ENCODE measurements at places on chromosomes 4 and X.

DNA sequence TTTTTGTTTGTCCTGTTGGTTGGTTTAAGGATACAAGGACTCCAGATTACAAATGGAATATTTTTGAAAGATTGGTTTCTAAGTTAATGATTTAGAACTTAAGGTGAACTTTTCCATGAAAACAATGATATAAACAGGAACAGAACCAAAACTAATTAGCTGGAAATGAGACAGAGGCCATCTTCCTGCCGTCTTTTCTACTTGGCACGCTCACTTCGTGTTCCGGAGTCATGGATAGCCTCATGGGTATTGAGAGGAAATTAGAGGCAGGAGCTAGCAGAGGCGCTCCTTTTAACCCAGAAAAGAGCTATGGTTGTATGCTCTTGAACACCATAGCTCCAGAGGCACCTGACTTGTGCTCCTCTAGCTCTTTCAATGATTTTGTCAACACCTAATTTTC, 2.4 kb downstream of the FAM241A start:
- peak; percentile 18 for DNase-seq

DNA sequence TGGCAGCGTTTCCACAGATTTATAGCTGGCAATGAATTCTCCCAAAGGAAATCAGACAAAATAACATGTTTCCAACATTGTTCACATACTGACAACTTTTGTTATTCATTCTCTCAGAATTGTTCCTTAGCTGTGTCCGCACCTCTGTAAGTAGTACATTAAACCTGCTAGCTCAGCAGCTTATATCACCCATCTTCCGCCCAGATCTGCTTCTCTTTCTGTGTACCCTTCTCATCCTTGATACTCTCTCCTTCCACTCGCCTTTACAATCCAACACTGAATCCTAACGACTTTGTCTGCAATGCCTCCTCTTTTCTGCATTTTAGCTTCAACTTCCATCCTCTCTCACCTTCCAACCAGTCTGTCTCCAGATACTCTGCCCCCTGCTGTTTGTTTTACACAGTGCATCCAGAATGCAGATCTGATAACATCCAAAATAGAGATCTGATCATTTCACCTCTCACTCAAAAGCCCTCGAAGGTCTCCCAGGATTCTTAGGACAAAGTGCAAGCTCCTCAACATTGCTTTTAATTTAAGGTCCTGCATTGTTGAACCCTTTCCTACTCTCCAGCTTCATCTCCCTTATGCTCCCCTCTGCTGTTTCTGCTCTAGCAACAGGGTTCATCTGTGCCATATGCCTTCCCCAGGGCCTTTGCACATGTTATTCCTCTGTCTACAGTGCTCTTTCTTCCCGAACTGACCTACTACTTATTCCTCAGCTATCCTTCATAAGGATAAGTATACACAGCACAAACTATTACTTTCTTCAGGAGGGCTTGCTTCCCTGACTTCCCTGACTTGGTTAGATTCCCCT, 67.3 kb upstream of the VBP1 start:
- peak; percentile 19 for DNase-seq

DNA sequence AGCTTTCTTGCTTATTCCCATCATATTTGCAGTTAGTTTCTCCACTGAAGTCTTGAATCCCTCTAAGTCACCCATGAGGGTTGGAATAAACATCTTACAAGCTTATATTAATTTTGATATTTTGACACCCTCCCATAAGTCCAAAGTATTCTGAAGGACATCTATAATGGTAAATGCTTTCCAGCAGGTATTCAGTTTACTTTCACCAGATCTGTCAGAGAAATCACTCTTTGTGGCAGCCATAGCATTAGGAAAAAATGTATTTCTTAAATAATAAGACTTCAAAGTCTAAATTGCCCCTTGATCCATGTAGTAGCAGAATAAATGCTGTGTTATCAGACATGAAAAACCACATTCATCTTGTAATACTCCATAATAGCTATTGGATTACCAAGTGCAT, 1371.7 kb upstream of the PABPC4L start:
- no peak for DNase-seq

- no peak for DNase-seq
Observed at GRCh38 chr4:126898815-126899214, 733.9 kb upstream of the INTU start.

DNA sequence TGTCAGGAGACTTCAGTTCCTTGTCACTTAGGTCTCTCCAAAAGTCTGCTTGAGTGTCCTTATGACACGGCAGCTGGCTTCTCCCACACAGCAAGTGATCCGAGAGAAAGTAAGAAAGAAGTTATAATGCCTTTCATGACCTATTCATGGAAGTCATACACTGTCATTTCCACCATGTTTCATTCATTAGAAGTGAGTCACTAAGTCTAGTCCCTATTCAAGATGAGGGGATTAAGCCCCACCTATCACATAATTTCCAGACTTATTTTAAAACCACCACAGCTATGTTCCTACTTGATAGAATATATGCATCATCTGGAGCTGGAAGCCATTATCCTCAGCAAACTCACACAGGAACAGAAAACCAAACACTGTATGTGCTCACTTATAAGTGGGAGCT, 25.2 kb upstream of the COL25A1 start:
- DNase-seq: no peak

DNA sequence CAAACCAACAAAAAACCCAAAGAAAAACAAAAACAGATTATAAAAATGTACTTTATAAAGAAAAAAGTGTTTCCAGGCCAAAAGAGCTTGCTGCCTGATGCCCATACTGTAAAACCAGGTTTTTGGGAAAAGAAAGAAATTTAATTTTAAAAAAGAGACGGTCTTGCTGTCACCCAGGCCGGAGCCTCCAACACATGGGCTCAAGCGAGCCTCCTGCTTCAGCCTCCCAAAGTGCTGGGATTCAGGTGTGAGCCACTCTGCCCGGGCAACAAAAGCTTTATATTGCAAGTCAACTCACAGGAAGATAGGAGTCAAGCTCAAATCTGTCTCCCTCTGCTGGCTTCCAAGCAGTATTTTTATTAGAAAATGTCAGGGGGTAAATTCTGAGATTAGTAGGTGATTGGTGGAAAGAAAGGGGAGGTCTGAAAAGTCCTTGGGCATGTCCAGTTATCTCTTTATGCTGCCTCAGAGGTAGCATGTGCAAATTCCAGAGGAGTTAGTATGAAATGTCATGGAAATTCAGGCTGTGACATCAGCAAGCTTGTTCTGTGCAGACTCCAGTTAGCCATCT, 39.4 kb downstream of the MGST2 start:
- DNase-seq: no peak

GRCh38 chr4:65635051-65635821, 35.1 kb downstream of the EPHA5 start:
- DNase-seq: no peak

DNA sequence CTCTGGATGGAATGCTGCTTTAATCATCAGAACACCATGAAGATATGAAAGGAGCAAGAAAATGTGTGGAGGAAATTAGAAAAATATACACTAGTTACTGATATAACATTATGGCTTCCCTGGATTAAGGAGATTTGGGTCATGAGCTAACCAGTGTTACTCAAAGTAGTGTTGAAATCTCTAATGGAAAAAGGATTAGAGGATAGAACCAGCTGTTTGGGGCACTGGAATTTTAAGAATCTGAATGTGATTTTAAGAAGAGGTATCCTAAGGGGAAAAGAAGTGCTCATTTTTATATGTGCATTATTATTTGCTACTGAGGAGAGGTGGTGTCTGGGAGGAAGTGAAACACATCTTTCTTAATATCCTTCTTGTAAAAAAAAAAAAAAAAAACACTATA, 164.1 kb upstream of the PPARGC1A start:
- DNase-seq: no peak

DNA sequence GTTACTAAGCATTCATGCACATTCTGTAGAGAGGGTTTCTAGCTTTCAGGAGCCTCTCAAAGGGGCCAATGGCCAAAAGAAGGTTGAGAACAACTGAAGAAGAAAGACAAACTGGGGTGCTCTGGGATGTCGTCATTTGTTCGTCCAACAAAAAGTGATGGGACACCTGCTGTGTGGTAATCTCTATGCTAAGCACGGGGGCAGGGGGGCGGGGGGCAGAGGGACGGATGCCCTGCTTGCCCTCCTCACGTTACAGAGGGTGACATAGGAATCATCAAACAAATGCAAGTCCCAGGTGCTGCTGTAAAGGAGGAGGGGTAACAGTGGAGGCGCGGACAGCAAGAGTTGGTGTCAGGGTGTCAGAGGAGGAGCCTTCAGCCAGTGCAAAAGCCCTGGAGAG, 12.8 kb upstream of the CRMP1 start:
- DNase-seq: no peak

- DNase-seq: no peak
Observed at GRCh38 chrX:24153178-24153795, 3.8 kb downstream of the ZFX start.

- peak; percentile 27 for DNase-seq
Observed at GRCh38 chr4:44446191-44446590, 2.4 kb downstream of the KCTD8 start.

- DNase-seq: peak; percentile 71
Observed at GRCh38 chr4:135338181-135338580, 1136.6 kb upstream of the PABPC4L start.

- peak; percentile 52 for DNase-seq
Observed at GRCh38 chrX:636981-637659, 6.5 kb downstream of the SHOX start.

GRCh38 chr4:184575306-184575705, 73.9 kb downstream of the CASP3 start:
- no peak for DNase-seq

DNA sequence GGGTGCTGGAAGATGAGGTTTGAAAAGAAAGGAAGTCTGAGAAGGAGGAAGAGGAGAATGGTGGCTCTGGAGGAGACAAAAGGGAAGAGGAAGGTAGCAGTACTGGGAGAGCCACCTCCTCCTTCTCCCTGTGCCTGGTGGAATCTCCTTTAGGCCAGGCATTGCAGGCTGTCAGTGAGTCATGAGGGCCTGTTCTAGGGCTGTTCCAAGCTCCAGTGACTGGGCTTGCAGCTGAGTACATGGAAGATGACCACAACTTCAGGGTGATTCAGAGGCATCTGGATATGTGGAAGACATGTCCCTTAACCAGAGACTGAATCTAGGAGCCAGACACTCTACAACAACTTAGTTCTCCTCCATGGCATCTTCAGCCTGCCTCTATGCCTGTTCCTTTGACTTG, 107.8 kb downstream of the EFNB1 start:
- no peak for DNase-seq

- DNase-seq: peak; percentile 72
Observed at GRCh38 chr4:53899586-53900270, 164.7 kb downstream of the CHIC2 start.

GRCh38 chr4:45155081-45155777, 428.9 kb upstream of the GNPDA2 start:
- no peak for DNase-seq

DNA sequence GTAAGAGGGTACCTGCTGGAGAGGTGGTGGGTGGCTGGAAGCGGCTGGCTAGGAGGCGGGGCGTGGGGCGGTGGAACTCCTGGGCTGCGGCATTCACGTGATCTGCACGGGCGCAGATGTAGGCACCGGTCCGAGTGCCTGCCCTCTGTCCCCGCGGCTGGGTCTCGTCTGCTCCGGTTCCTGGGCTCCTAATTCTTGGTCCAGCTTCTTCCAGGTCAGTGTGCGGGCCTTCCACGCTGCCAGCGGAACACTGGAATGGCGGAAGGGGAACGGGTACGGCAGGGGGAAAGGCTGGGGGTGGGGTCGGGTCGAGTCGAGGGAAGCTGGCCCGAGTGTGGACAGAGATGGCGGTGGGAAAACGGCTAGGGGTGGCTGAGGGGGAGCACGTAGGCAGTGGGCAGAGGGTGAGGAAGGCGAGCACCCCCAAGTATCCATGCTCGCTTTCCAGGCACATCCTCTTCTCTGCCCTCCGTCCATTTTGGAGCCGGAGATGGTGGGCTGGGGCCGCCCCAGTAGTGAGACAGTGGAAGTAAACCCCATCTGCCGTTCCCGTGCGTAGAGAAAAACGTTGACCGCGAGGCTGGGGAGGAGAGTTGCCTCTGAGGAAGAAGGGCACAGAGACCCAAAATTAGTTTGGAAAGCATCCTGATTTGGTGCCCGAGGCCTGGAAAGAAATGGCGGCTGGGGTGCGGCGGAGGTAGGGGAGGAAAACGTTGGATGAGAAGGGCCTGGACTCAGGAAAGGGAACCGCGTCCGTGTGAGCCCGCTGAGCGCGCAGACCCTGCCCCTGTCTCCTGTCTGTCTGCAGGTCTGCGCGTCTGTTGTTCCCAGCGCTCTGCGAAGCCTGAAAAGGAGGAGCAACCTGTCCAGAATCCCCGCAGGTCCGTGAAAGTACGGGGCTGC, at the start of gene TCEAL4:
TSS of gene TCEAL4 (plus strand) at position 105 of the 903 bp plus-strand sequence. CDS start 1,161 bp downstream, outside the sequence.
- DNase-seq: peak; percentile 71

DNA sequence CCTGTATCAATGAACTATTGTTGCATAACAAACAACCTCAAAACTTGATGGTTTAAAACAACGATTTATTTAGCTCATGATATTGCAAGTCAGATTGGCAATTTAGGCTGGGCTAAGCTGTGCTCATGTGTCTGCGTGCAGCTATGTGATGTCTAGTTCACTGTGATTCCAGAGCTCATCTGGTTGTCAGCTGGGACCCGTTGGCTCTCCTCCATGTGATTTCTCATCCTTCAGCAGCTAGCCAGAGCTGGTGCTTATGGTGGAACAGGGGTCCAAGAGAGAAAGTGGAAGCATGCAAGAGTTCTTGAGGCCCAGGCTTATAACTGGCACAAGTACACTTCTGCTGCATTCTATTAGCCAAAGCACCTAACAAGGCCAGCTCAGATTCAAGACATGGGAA, 28.8 kb upstream of the TRPC3 start:
- peak; percentile 18 for DNase-seq

GRCh38 chrX:17496407-17496806, 121.4 kb downstream of the NHS start:
- no peak for DNase-seq

GRCh38 chr4:108560616-108561015, 59.8 kb upstream of the RPL34 start:
- DNase-seq: peak; percentile 26

DNA sequence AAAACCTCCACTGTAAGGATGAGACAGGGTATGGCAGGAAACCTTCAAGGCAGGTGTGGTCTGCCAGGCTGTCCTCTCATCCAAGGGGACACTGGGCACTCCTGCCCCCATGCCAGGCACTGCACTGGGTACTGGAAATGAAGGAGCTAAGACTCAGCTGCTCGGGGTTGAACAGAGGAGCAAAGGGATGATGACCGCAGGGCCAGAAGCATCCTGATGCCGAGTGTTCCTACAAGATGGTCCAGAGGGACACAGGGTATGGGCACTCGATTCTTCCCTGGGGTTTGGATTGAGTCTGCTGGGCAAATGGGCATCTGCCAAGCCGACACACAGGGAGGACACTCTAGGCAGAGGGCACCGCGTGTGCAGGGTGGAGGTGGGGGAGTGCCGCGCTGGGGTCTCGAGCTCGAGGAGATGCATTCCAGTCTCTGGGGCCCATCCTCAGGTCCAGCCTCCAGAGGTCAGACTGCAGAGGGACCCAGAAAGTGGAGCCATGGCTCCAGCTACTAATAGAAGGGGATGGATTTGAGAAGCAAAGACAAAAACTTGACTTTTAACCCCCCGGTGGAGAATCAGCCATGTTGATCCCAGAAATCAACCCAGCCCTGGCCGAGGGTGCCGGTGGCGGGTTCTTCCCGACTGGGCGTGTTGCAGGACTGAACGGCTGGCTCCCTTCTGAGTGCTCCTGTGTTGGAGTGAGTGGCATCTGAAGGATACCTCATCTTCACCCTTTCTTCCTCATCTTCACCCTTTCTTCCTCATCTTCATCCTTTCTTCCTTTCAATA, 247.0 kb downstream of the AFAP1 start:
- DNase-seq: no peak
